ENCODE measurements at places on chromosomes 16 and 17. TPM values are rescaled to one million over a fixed set of nuclear protein-coding genes. Genes with fewer than 3 reads are reported as not detected.

DNA sequence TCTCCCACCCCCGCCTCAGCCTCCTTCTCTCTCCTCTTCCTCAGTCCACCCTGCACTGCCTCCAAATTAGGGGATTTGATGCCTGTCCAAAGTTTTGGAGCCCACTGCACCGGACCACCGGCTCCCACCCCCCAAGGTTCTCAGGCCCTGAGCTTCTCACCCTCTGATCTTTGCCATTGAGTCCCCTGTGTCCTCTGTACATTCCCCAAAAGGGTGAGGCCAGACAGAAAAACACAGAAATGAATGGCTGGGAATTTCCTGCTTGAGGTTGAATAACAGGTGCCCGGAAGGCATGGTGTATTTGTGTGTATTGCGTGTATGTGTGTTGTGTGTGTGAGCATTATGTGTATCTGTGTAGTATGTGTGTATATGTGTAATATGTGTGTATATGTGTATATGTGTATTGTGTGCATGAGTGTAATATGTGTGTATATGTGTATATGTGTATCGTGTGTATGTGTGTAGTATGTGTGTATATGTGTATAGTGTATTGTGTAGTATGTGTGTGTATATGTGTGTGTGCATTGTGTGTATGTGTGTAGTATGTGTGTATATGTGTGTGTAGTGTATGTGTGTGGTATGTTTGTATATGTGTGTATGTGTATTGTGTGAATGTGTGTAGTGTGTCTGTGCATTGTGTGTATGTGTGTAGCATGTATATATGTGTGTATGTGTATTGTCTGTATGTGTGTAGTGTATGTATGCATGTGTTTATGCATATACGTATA is 16.0 kb upstream of the CCL17 start:
- no peak for DNase-seq

- peak; percentile 85 for DNase-seq
Observed at GRCh38 chr17:45256114-45256966, 5.6 kb downstream of the SPATA32 start.

- DNase-seq, result no peak
Observed at GRCh38 chr17:20092973-20093626, 83.9 kb downstream of the SPECC1 start.

GRCh38 chr17:77516902-77517301 is 376.1 kb downstream of the SEC14L1 start:
- no peak for DNase-seq

GRCh38 chr17:30378241-30378824 is 394 bp upstream of the CPD start:
- DNase-seq, result peak; percentile 81

DNA sequence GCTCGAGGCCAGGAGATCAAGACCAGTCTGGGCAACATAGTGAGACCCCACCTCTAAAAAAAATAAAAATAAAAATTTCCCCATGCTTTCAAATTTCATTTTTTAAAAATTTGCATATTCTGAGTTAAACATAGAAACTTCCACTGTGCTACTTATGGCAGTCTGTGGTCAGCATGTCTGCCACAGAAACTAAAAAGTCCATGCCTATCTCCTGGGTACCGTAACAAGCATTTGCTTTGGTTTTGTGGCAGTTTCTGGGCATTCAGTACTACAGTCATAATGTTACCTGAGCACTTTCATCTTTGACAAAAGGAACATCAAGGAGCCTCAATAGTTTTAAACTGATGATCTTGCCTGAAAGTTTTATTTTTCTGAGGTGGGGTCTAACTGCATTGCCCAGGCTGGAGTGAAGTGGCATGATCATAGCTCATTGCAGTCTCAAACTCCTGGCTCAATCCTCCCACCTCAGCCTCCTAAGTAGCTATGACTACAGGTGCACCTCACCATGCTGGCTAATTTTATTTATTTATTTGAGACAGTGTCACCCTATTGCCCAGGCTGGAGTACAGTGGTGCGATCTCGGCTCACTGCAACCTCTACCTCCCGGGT is 13.2 kb upstream of the ITGA2B start:
- DNase-seq, result no peak

- no peak for DNase-seq
Observed at GRCh38 chr16:71623597-71623996, 2.4 kb upstream of the MARVELD3 start.

- peak; percentile 39 for DNase-seq
Observed at GRCh38 chr17:49690256-49690655, 12.4 kb upstream of the SPOP start.

GRCh38 chr17:73769479-73769878 is 125.2 kb upstream of the SDK2 start:
- no peak for DNase-seq

DNA sequence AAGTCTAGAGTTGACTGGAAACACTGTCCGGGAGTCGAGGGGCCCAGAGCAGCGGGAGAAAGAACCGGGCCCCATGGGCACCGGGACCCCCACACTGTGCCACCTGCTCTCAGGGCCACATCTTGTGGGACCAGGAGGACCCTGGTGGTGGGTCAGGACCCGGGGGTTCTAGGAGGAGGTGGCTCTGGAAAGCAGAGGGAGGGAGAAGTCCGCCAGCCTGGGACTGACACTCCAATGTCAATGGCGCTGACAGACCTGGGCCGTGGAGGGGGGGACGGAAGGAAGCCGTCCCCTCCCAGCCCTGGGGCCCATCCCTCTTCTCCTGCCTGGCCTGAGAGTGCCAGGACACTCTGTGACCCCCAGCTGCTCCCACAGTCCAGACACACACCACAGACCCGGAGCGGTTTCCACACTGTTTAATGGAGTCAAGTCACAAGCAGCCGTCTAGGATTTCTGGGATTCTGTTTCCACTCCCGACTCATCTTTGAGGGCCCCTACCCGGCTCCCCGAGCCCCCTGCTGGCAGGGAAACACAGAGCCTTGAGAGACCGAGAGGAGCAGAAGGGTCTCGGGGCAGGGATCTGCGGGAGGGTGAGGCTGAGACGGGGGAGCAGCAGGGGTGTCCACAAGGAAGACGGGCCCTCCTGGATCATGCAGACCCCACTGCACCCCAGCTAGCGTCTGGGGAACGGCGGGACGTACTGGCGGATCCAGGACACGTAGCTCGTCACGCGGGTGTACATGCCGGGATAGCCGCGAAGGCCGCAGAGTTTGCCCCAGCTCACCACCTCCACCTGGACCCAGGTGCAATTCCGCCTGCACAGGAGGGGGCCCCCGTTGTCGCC is 23.5 kb upstream of the UBE2I start:
- peak; percentile 71 for DNase-seq

DNA sequence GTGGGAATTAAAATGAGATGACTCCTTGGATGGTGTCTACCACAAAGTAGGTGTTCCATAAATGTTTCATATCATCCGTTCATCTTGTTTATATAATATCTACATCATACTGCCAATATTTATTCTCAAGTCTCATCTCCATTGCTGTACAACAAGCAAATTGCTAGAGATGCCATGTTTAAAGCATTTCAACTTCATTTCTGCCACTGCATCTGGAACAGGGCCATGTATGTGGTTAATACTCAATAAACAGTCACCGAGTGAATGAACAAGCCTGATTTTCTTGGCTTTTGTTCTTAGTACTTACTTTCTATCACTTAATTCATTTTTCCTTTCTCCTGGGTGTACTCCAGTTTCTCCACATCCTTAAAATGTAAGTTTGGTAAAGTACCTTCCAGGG is 107.6 kb downstream of the KCNJ2 start:
- DNase-seq, result no peak

DNA sequence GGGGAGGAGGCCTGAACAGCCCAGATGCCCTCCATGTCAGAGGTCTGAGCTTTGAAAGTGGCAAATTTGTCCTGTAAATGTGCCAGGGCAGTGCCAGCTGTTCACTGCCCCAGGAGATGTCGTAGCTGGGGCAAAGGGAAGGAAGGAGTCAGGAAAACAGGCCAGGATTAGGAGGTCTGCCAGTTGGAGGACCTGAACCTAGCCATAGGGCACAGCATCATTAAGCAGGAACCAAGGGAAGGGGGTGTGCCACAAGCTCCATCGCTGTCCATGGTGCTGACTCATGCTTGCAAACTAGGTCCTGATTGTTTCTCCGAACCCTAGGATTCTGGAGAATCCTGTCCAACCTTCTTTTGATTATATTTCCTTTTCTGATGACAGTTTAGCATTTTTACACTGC is 124.2 kb downstream of the TMEM132E start:
- peak; percentile 96 for DNase-seq

Gene TMEM204
- not detected for total RNA-seq

Gene PRSS27
- 4.2 TPM for total RNA-seq

Gene LPO
- 0.07 TPM for total RNA-seq

Gene HCRT
- not detected for total RNA-seq

Gene KIF19
- total RNA-seq, result 2.4 TPM

Gene SEPTIN1
- total RNA-seq, result 3.5 TPM
